ENCODE measurements at places on chromosomes 6 and 20.

- no peak for DNase-seq
Observed at GRCh38 chr6:21333715-21334114, 259.8 kb upstream of the SOX4 start.

GRCh38 chr6:15384901-15385300 lies 139.0 kb downstream of the JARID2 start:
- DNase-seq = no peak

DNA sequence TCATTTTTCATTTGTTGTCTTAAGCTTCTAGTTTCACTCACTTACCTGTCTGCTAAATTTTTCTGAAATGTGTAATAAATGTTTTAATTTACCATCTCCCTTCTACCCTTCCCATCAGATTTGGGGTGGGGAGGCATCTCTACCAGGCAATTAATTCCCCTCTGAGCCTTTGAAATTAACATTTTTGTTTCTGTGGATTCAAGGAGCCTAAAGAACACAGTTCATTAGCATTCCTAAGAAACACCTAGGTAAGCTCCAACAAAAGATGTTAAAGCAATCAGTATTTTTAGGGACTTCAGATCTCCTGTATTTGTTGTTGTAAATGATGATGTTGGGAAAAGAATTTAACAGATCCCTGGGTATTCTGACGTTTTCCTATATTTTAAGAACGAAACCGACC lies 6.6 kb downstream of the TOP1 start:
- no peak for DNase-seq

DNA sequence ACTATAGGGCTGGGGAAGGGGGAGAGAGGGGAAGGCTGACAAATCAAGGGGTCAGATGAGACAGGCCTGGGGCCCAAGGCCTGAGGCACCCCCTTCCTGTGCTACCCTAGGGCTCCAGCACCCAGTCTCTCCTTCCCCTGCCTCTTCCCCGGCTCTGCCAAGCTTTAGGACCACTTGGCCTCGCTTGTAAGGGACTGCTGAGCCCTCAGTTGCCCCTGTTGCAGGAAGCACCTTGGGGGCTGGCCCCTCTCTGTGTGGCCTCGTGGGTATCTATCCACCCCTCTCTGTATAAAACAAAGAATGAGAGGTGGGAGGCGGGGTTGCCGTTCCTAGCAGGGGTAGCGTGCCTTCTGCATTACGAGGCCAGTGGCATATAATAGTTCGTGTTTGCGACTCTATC lies 21.4 kb upstream of the SMOC2 start:
- DNase-seq = no peak

- no peak for DNase-seq
Observed at GRCh38 chr6:156279261-156279969, 497.8 kb upstream of the ARID1B start.

DNA sequence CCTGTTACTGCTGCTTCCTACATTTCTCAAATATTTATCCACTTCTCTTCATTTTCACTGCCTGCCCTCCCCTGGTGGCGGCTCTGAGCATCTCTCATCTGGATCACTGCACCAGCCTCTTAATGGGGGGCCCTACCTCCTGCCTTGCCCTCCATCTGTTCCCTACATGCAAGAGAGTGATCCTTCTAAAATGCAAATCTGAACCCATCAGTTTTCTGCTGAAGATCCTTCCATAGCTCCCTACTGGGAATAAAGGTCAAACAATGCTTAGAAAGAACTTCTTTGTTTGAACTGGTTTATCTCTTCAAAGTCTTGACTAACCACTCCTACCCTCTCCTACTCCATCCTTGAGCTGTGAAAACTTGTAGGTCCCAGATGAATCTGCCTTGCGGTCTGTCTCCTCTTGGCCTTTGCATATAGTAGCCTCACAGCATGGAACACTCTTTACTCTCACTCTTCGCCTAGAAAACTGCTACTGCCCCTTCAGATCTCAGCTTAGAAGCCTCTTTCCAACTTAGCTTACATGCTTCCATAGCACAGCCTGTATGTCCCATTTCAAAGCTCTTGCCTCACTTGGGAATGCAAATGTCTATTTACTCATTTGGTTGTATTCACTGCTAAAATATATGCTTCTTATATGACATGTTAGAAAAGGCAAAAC lies 119.3 kb downstream of the QRSL1 start:
- DNase-seq = no peak

- peak; percentile 62 for DNase-seq
Observed at GRCh38 chr20:6768228-6769140, 998 bp downstream of the BMP2 start.

- DNase-seq = peak; percentile 32
Observed at GRCh38 chr20:15643713-15644112, 929.5 kb downstream of the KIF16B start.

GRCh38 chr6:92568541-92568940 lies 850.8 kb downstream of the EPHA7 start:
- no peak for DNase-seq

DNA sequence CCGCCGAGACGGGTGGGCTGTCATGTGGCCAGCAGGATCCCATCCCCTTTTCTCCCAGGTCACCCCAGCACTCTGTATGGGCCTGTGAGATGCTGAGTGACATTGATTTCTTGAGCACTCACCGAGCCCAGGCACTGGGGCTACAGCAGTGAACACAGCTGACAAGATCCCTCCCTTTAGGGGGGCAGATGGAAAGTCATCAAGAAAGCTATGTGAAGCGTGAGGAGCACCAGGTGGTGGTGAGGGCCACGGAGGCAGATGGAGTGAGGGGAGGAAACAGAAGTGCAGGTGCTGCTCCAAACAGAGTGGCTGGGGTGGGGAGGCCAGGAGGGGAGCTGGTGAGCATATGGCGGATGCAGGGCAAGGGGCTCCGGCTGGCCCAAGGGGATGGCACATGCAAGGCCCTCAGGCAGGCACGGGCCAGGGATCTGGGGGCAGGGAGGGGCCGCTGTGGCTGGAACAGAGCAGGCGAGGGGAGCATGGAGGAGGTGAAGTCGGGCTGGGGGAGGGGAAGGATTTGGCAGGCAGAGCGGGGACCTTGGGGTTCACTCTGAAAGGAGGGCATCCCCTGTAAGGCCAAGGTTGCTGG lies 184.0 kb downstream of the BMP7 start:
- no peak for DNase-seq

DNA sequence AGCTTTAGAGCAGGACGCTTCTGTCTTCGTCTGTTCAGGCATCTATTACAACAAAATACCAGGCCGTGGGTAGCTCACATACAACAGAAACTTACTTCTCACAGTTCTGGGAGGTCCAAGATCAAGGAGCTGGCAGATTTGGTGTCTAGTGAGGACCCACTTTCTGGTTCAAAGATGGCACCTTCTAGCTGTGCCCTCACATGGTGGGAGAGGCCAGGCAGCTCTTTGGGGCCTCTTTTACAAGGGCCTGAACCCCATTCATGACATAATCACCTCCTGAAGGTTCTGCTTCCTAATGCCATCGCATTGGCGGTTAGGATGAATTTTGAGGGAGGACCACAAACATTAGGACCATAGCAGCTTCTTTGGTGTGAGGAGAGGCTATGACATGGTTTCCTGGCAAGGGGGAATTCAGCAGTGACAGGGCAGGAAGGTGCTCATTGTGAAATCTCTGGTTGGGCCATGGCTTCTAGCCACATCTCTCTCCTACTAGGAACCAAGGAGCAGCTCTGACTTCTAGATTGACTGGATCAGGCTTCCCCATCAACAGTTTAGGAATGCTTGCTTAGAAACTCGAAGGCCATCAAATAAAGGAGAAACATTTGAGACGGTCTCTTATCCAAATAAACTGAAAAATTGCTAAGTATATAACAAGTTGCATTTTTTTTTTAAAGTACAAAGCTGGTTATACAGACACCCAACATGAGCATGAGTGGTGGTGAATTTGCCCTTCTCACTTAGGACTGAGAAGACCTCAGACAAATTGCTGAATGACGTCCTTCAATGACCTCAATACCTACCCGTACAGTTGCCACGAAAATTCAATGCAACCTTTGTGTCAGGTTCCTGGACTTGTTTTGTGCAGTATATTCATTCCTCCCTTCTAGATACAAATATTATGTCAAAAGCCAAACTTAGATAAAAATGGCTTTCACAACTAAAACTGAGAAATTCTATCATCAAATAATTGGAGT lies 140.7 kb downstream of the ZDHHC14 start:
- DNase-seq = peak; percentile 5

DNA sequence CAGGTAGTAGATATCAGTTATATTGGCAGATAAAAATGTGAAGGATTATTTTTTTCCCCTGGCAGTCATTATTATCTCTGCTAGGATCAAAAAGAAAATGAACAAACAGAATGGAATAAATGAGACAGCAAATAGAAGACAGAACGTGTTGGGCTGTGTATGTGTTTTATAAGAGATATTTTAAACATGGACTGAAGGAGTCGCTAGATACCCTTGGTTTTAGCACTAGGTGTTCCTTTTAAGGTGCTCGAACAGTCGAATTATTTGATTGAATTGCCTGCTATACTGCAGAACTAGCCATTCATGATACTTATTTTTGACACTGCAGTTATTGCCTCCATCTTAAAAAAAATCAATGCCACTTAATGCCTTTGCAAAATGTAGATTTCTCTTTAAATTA lies 3.7 kb downstream of the GRIK2 start:
- DNase-seq = peak; percentile 24

- DNase-seq = no peak
Observed at GRCh38 chr6:19892260-19892659, 55.1 kb downstream of the ID4 start.

GRCh38 chr6:136547336-136547735 lies 2.9 kb downstream of the MAP7 start:
- peak; percentile 81 for DNase-seq
